Endothelial cell of umbilical vein (primary cell): ENCODE measurements at places on chromosomes 6 and 20. TPM values are rescaled to one million over a fixed set of nuclear protein-coding genes. Genes with fewer than 3 reads are reported as not detected.

HSPA1A gene
- 55.6 and 58.3 TPM in 2 replicates for total RNA-seq

POPDC3 gene
- total RNA-seq: 1.7 and 3.1 TPM in 2 replicates

MYB gene
- total RNA-seq: 0.53 and 0.58 TPM in 2 replicates

GJE1 gene
- total RNA-seq: not detected in 2 replicates

TPBG gene
- total RNA-seq: 9.0 and 11.4 TPM in 2 replicates

DNA sequence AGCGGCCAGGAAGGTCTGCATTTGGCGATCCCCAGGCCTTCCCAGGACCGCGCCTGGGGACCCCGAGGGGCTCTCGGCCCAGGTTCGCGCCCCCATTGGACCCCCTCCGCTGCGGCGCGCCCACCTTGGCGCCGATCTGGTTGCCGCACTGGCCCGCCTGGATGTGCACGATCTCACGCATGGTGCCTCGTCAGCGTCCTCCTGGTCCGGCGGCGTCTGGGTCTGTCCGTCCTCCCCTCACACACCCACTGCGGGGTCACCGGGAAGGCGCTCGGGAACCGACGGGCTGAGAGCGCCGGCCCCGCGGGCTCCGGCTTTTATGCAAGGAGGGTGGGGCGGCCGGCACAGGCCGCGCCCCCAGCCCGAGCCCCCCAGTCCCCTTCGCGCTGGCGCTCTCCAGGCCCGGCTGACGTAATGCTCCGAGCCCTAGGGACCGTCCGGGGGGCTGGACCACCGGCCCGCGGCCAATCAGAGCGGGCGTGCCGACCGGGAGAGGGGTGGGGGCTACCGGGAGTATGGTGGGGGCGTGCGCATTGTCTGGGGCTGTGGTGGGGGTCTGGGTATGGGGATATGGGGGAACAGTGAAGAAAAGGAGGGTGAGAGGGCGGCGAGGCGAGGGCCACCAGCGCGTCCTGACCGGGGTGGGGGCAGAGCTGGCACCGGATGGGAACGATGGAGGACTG, at the start of gene TUBB2B:
Gene TUBB2B (minus strand): TSS at position 291 of the 683 bp plus-strand sequence. CDS start 110 bp downstream, at position 181.
- peaks cover 23% of the 10 kb centered on the region for H3K4me1 ChIP-seq
- no peaks in the 10 kb centered on the region for H3K36me3 ChIP-seq
- no peak within 1 kb of the TSS for H3K27ac ChIP-seq
- H3K4me3 ChIP-seq: peak within 1 kb of the TSS; percentile 16
- DNase-seq: peak; percentile 18

DNA sequence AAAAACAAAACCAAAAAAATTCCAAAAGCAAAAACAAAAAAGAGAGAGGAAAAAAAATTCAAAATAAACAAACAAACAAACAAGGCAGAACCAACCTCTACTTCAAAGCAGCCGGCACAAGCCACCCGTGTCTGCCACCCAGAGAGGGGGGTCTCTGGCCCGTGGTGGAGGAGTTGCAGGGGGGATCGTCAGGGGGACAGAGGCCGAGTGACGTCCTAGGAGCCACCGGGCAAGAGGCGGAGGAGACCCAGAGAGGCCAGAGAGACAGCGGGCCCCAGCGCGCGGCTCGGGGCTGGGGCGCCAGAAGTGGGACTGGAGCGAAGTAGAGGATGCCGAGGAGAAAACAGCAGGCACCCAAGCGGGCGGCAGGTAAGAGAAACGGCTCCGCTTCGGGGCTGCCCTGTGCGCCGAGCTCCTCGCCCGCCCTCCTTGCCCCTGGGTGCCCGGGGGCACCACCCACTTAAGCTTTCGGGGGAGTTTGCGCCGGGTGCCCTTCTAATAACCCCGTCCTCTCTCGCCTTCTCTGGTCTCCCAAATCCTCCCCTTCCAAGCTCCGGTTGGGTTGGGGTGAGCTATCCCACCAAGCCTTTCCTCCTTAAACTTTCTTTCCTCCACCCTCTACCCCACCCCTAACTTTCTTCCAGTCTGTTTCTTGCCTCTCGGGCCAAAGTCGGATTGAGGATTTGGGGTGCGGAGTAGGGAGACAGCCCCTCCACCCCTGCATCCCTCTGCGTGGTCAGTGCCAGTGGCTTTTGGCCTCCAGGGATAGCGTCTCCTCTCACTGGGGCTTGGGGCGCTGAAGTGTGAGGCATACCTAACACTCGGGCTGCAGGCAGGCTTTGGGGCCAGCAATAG, 1.0 kb downstream of the TSHZ2 start:
- no peaks in the 10 kb centered on the region for H3K27me3 ChIP-seq
- no peak for DNase-seq
- H3K4me3 ChIP-seq: no peak overlapping the region
- no peaks in the 10 kb centered on the region for H3K4me1 ChIP-seq

DNA sequence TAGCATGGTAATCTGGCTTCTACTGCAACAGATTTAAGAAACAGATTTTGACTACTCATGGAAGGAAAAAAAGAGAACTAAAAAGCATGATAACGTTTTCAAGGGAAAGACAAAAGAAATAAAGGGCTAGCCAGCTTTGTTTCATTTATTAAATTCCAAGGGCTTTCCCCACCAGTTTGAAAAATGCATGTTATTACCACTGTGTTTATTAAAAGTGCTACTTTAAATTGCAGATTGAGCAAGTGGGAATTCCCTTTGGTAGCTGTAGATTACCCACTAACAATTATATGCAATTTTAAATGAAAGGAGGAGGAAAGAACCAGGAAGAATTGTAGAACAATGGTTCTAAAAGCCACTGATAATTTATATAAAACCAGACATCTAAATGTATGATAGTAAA, 40.6 kb upstream of the NHSL1 start:
- H3K4me3 ChIP-seq: no peak overlapping the region
- H3K4me1 ChIP-seq: peaks cover 43% of the 10 kb centered on the region
- H3K27me3 ChIP-seq: no peaks in the 10 kb centered on the region
- peaks cover 2% of the 10 kb centered on the region for H3K36me3 ChIP-seq
- DNase-seq: no peak
- no peak overlapping the region for H3K27ac ChIP-seq

DNA sequence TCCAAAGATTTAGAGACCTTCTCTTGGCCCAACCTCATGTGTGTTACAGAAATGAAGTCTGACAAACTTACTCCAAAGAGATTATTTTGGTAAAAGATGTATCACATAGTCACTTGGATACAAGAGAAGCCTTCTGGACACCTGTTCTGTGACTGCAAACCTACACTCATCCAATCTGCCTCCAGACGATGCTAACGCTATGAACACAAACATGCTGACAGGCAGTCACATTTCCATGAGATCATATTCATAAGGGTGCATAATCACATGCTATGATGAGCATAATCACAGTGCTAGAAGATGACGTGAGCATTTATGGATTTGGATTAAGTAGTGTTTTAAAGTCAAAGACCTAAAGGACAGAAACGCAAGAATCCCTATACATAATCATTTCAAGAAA, 340.2 kb downstream of the HACE1 start:
- no peaks in the 10 kb centered on the region for H3K36me3 ChIP-seq
- no peaks in the 10 kb centered on the region for H3K27me3 ChIP-seq
- DNase-seq: no peak
- H3K27ac ChIP-seq: no peak overlapping the region

DNA sequence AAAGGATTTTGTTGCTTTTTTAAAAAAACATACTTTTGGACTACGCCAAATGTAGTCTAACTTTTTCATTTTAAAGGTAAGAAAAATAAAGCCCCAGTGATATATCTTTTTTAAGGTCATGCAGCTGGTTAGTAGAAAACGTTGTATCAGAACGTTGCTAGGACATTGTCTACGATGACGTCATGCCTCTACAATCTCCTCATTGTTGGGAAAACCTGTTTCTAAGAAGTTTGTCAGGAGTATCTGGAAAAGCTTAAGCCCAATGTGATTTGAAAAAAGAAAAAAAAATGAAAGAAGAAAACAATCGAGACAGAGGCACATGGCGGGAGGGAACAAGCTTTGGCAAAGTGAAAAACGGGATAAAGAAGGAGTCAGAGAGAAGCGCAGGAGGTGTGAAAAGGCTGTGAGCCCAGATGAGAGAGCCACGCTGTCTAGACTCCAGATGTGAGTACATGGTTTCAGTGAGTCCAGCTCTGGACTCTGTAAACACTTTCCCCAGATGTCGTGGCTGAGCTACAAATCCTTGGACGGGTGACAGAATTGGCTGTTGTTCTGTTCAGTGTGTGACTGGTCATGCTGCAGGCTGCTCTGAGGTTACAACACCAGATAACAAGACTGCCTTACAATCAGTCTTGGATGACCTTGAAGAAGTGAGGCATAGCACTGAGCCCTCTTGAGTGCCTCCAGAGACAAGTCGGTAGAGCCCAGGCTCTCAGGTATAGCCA, 656.7 kb upstream of the ID4 start:
- no peak for DNase-seq
- no peak overlapping the region for H3K4me3 ChIP-seq
- H3K27ac ChIP-seq: no peak overlapping the region

GRCh38 chr6:2763876-2764540, 1.2 kb upstream of the WRNIP1 start:
- no peaks in the 10 kb centered on the region for H3K27me3 ChIP-seq
- H3K36me3 ChIP-seq: no peaks in the 10 kb centered on the region
- DNase-seq: no peak
- H3K4me3 ChIP-seq: no peak overlapping the region
- H3K4me1 ChIP-seq: peaks cover 27% of the 10 kb centered on the region

DNA sequence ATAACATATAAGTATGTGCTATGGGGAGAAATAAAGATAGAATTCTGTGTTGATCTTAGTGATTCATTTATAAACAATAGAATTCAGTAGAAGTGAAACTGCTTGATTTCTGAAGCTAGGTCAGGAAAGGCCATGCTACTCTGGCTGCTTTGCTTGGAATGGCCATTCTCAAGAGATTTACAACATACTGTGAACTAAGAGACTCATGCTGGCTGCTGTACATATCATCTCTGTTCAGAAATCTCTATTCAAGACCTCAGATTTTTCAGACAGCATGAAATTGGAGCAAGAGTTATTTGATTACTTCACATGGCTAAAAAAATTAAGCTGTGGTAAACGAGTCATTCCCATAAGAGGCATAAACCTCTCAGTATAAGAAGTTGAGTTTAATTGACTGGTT, 662.6 kb downstream of the BCKDHB start:
- no peaks in the 10 kb centered on the region for H3K4me1 ChIP-seq
- H3K27me3 ChIP-seq: no peaks in the 10 kb centered on the region
- DNase-seq: no peak
- no peak overlapping the region for H3K27ac ChIP-seq
- H3K36me3 ChIP-seq: no peaks in the 10 kb centered on the region
- H3K4me3 ChIP-seq: no peak overlapping the region

- H3K4me3 ChIP-seq: no peak overlapping the region
- H3K36me3 ChIP-seq: no peaks in the 10 kb centered on the region
- no peaks in the 10 kb centered on the region for H3K27me3 ChIP-seq
- DNase-seq: no peak
- no peaks in the 10 kb centered on the region for H3K4me1 ChIP-seq
Measured at GRCh38 chr20:34636648-34637047, 40.2 kb downstream of the PIGU start.

GRCh38 chr20:19113343-19113930, 99.0 kb upstream of the SLC24A3 start:
- H3K4me3 ChIP-seq: no peak overlapping the region
- no peak for DNase-seq
- H3K36me3 ChIP-seq: no peaks in the 10 kb centered on the region
- H3K4me1 ChIP-seq: no peaks in the 10 kb centered on the region

GRCh38 chr20:45305262-45305661, 1.4 kb upstream of the RBPJL start:
- H3K36me3 ChIP-seq: no peaks in the 10 kb centered on the region
- no peak for DNase-seq
- no peak overlapping the region for H3K4me3 ChIP-seq
- no peak overlapping the region for H3K27ac ChIP-seq

DNA sequence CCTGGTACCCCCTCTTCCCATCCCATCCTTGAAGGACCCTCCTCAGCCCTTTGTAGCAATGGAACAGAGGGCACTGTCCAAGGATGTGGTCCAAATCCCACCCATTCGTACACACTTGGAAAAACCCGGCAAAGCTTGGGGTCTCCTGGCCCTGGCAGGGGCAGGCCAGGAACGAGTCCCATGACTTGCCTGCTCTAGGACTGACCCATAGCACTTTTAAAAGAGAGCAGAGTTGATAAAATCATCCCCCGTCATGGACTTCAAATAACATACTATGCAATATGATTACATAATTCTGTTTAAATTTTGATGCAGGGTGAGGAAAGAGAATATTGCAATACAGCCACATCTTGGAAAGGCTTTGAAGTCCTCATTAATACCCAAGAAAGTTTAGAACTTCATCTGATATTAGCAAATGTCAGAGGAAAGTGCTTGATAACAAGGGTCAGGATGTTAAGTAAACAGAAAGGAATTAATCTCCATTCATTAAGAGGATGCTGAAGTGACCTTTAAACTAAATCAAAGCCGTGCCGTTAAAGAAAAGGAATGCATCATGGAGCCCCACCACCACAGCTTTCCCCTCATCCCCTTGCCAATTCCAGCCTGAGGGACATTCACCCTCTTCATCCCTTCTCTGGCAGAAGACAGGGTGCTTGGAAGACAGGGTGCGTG, 60.7 kb upstream of the NXT1 start:
- H3K4me3 ChIP-seq: no peak overlapping the region
- no peaks in the 10 kb centered on the region for H3K4me1 ChIP-seq

DNA sequence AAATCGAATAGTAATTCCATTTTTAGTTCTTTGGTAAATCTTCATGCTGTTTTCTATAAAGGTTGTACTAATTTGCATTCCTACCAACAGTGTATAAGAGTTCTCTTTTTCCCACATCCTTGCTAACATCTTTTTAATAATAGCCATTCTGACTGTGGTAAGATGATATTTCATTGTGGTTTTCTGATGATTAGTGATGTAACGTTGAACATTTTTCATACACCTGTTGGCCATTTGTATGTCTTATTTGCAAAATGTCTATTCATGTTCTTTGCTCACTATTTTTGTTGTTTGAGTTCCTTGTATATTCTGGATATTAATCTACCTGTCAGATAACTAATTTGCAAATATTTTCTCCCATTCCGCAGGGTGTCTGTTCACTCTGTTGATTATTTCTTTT, 64.5 kb downstream of the LIN28B start:
- no peaks in the 10 kb centered on the region for H3K27me3 ChIP-seq
- H3K27ac ChIP-seq: no peak overlapping the region
- H3K4me3 ChIP-seq: no peak overlapping the region
- no peaks in the 10 kb centered on the region for H3K36me3 ChIP-seq
- no peak for DNase-seq
- peaks cover 4% of the 10 kb centered on the region for H3K4me1 ChIP-seq

DNA sequence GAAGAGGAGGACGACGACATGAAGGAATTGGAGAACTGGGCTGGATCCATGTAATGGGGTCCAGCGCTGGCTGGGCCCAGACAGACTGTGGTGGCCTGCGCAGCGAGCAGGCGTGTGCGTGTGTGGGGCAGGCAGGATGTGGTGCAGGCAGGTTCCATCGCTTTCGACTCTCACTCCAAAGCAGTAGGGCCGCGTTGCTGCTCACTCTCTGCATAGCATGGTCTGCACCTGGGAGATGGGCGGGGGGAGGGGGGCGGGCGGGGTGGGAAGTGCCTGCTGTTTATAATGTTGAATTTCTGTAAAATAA, 42.3 kb downstream of the CHMP4B start:
- H3K36me3 ChIP-seq: peaks cover 17% of the 10 kb centered on the region
- H3K27ac ChIP-seq: no peak overlapping the region
- H3K27me3 ChIP-seq: no peaks in the 10 kb centered on the region
- H3K4me3 ChIP-seq: no peak overlapping the region

- no peak overlapping the region for H3K4me3 ChIP-seq
- H3K4me1 ChIP-seq: peaks cover 28% of the 10 kb centered on the region
- H3K36me3 ChIP-seq: no peaks in the 10 kb centered on the region
- DNase-seq: peak; percentile 96
- no peaks in the 10 kb centered on the region for H3K27me3 ChIP-seq
Measured at GRCh38 chr6:22892452-22892851, 323.1 kb downstream of the HDGFL1 start.
